CD4-positive, alpha-beta T cell treated with Interleukin-17A for 1 hour (primary cell): ENCODE measurements at places on chromosomes 12 and 14.

- no peak for DNase-seq
These were observed 38.0 kb upstream of the ESRRB start for GRCh38 chr14:76337635-76338545.

DNA sequence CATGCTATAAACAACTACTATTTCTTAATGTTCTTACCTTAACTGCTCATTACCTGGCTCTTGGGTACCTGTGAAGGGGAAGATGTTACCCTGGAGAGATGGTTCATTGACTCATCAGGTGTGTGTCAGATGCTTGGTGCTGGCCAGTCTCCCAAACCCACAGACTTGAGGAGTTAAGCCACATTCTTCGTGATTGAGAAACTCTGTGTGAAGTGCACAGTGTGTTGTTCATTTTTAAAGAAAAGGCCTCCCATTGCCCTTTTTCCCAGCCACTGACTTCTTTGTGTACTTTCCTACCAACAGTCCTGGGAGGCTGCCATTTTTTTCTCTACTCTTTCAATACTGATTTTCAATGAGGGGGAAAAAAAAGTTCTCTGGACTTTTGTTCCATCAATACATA is 3.2 kb downstream of the MGST1 start:
- DNase-seq = no peak

DNA sequence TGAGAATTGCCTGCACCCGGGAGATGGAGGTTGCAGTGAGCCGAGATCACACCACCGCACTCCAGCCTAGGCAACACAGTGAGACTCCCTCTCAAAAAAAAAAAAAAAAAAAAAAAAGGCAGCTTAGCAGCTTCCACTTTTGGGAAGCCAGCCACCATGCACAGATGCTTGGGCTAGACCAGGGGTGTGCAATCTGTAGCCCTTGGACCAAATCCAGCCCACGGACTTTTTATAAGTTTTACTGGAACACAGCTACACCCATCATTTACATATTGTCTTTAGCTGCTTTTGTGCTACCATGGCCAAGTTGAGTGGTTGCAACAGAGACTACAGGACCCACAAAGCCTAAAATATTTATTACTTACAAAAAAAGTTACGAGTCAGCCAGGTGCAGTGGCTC is 6.7 kb downstream of the CIT start:
- no peak for DNase-seq

GRCh38 chr12:49462083-49462744 is 76.6 kb upstream of the KCNH3 start:
- no peak for DNase-seq

- DNase-seq = no peak
These were observed 591 bp upstream of the IRF9 start for GRCh38 chr14:24160499-24160849.

GRCh38 chr12:20390846-20391245 is 22.5 kb downstream of the PDE3A start:
- DNase-seq = no peak

DNA sequence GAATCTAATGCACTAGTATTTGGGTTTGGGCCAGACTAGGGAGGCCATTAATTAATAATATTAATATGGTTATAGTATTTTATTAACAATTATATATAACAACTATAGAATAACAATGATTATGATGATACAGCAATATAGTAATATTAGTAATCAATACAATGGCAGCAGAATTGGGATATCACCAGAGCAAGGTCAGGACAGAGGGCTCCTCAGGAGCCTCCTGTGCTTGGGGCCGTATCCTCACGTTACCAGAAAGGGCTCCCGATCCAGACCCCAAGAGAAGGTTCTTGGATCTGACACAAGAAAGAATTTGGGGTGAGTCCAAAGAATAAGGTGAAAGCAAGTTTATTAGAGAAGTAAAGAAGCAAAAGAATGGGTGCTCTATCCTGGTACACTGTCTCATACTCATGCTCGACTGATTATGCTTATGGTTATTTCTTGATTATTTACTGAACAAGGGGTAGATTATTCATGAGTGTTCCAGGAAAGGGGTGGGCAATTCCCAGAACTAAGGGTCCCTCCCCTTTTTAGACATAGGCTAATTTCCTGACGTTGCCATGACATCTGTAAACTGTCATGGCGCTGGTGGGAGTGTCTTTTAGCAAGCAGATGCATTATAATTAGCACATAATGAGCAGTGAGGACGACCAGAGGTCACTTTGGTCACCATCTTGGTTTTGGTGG is 61.6 kb downstream of the RIN3 start:
- DNase-seq = no peak

GRCh38 chr12:34348836-34349672 is 326.8 kb downstream of the ALG10 start:
- DNase-seq = no peak

- no peak for DNase-seq
These were observed 45.6 kb downstream of the SPTLC2 start for GRCh38 chr14:77570706-77571268.
